ENCODE measurements at places on chromosomes 5 and 9. TPM values are rescaled to one million over a fixed set of nuclear protein-coding genes. Genes with fewer than 3 reads are reported as not detected.
A peak's percentile ranks its signal among the peaks of the same experiment; 100 is the strongest.

SHISAL2B gene
- not detected for total RNA-seq

DCTN3 gene
- total RNA-seq, result 49.0 TPM

FER gene
- total RNA-seq, result 7.5 TPM

TRMO gene
- 37.8 TPM for total RNA-seq

SLC6A3 gene
- not detected for total RNA-seq

ANGPTL2 gene
- total RNA-seq, result 13.8 TPM

BASP1 gene
- total RNA-seq, result 36.4 TPM

SLC6A18 gene
- total RNA-seq, result not detected

FAM153A gene
- total RNA-seq, result 0.48 TPM

CDO1 gene
- total RNA-seq, result 4.4 TPM

DNA sequence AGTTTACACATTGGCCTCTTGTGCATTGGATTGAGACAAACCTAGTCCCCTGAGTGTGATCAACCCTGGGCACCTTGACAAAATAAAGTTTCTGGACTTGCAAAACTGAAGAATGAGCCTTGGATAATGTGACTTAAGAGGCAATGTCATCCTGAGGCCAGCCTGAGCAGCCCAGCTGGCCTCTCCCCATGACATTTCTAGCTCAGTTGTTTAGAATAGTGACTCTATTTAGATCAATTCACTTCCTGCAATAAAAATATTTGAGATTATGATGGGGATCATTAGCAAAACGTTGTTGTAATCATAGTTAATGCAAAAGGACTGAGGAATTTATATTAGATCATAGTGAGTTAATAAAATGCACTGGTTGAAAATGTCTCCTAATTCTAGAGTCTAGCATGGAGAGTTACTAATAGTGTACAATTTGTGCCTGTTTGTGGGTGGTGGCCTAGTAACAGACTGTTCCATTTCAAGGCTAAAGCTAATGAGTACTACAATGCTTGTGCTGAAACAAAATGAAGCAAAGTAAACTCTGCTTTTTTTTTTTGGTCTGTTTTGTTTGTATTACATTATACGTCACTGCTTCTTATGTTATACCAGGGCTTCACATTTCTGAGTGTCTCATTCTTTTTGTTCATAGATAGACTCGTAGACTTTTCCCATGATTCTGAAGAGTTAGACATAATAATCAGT is 10.9 kb upstream of the RHOBTB3 start:
- no peaks in the 10 kb centered on the region for H3K27me3 ChIP-seq
- H3K36me3 ChIP-seq, result no peaks in the 10 kb centered on the region
- no peak overlapping the region for H3K4me3 ChIP-seq
- H3K27ac ChIP-seq, result peak overlapping the region; percentile 27
- peaks cover 43% of the 10 kb centered on the region for H3K4me1 ChIP-seq

DNA sequence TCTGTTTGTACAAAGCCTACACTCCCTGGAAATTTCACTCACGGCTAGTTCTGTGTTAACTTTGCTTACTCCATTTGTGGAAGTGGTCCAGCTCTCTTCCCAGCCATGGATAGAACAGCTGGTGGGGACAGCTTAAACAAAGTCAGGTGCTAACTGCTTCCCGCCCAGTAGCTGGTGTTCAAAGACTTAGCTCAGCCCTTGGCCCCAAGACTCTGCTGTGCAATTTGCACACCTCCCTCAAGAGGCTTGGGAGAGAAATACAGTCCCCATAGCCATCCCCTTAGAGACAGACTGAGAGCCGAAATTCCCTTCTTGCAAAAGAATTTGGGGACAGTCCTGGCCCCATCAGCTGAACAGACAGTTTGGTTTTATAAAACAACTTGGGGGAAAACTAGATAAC is 73.8 kb upstream of the RAI14 start:
- H3K4me1 ChIP-seq, result no peaks in the 10 kb centered on the region
- H3K27ac ChIP-seq, result no peak overlapping the region
- DNase-seq, result no peak
- H3K27me3 ChIP-seq, result no peaks in the 10 kb centered on the region
- H3K36me3 ChIP-seq, result no peaks in the 10 kb centered on the region

GRCh38 chr5:1834022-1834551 is 32.9 kb downstream of the NDUFS6 start:
- no peaks in the 10 kb centered on the region for H3K4me1 ChIP-seq
- no peaks in the 10 kb centered on the region for H3K36me3 ChIP-seq
- H3K27ac ChIP-seq, result no peak overlapping the region
- peaks cover 38% of the 10 kb centered on the region for H3K27me3 ChIP-seq
- no peak for DNase-seq
- no peak overlapping the region for H3K4me3 ChIP-seq

- no peak overlapping the region for H3K27ac ChIP-seq
- no peaks in the 10 kb centered on the region for H3K27me3 ChIP-seq
- DNase-seq, result no peak
- H3K4me1 ChIP-seq, result no peaks in the 10 kb centered on the region
- no peaks in the 10 kb centered on the region for H3K36me3 ChIP-seq
These were observed 102.7 kb downstream of the ADAMTS12 start for GRCh38 chr5:33788922-33789566.

DNA sequence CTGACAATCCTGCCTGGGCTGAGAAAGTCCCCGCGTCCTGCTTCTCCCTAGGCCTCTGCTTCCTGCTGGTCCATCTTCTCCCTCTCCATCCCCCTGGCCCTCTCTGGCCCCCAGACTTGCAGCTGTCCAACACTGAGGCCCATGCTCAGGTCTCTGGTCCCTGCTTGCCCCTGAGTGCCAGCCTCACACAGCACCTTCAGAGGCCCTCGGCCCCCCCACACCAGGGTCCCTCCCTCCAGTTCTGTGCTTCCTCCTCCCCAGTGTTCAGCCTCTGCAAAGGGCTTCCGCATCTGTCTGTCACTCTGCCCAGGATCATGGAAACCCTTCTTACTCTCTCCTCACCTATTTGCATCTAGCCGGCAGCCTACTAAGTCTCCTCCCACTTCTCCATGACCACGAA is 62.4 kb upstream of the CTSL start:
- H3K4me3 ChIP-seq, result no peak overlapping the region
- no peaks in the 10 kb centered on the region for H3K27me3 ChIP-seq
- no peaks in the 10 kb centered on the region for H3K36me3 ChIP-seq
- H3K4me1 ChIP-seq, result no peaks in the 10 kb centered on the region

- H3K27ac ChIP-seq, result no peak overlapping the region
- H3K4me3 ChIP-seq, result no peak overlapping the region
- no peak for DNase-seq
- no peaks in the 10 kb centered on the region for H3K27me3 ChIP-seq
- H3K36me3 ChIP-seq, result no peaks in the 10 kb centered on the region
These were observed 15.7 kb downstream of the CEP72 start for GRCh38 chr5:627840-628239.

DNA sequence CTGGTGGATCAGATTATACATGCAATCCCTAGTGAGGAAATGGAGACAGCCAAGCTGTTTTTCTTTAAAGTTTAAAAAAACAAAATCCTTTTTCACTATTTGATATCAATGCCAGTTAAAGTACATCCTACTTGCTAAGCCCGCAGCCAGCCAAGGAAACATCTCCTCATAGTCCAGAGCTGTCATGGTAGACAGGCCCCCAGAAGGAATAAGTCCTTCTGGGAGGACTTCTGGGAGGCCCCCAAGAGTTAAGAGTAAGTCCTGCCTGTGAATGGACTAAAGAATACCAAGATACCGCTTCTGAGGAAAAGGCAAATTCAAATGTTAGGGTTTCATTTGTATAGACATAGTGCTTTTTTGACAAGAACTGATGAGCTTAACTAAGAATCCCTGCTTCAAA is 38.3 kb downstream of the MOCS2 start:
- H3K4me1 ChIP-seq, result no peaks in the 10 kb centered on the region
- no peak overlapping the region for H3K4me3 ChIP-seq
- no peak for DNase-seq
- no peaks in the 10 kb centered on the region for H3K27me3 ChIP-seq
- H3K27ac ChIP-seq, result no peak overlapping the region
- H3K36me3 ChIP-seq, result no peaks in the 10 kb centered on the region

GRCh38 chr5:148535190-148535589 is 119.1 kb downstream of the HTR4 start:
- H3K27me3 ChIP-seq, result no peaks in the 10 kb centered on the region
- no peak overlapping the region for H3K27ac ChIP-seq
- DNase-seq, result no peak
- H3K4me1 ChIP-seq, result no peaks in the 10 kb centered on the region
- no peak overlapping the region for H3K4me3 ChIP-seq
- no peaks in the 10 kb centered on the region for H3K36me3 ChIP-seq

DNA sequence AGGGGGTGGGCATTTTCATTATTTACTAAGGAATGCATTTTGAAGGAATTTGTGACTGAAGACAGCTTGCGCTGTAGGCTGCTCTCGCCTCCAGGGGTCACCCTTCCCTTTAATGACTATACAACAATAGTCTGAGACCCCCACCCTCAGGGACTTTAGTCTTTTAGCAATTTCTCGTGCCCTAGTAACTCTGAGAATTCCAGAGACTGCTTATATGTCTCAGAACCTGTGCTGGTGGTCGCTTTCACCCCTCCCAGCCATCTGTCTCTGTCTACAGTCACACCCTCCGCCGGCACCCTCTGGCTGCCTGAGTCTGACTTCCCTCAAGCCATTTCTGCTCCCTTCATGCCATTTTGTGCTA is 671.4 kb downstream of the NR2F1-AS1 start:
- H3K27ac ChIP-seq, result no peak overlapping the region
- H3K27me3 ChIP-seq, result no peaks in the 10 kb centered on the region
- no peak overlapping the region for H3K4me3 ChIP-seq
- no peaks in the 10 kb centered on the region for H3K4me1 ChIP-seq
- H3K36me3 ChIP-seq, result no peaks in the 10 kb centered on the region

GRCh38 chr5:111299831-111300432 is 75.7 kb downstream of the CAMK4 start:
- no peaks in the 10 kb centered on the region for H3K4me1 ChIP-seq
- H3K36me3 ChIP-seq, result no peaks in the 10 kb centered on the region
- no peak for DNase-seq
- no peaks in the 10 kb centered on the region for H3K27me3 ChIP-seq

- H3K27me3 ChIP-seq, result no peaks in the 10 kb centered on the region
- no peak for DNase-seq
- no peak overlapping the region for H3K4me3 ChIP-seq
- no peaks in the 10 kb centered on the region for H3K4me1 ChIP-seq
- H3K36me3 ChIP-seq, result no peaks in the 10 kb centered on the region
- H3K27ac ChIP-seq, result no peak overlapping the region
These were observed 254.4 kb upstream of the CDH10 start for GRCh38 chr5:24899180-24899579.

- no peaks in the 10 kb centered on the region for H3K36me3 ChIP-seq
- no peak overlapping the region for H3K4me3 ChIP-seq
- H3K4me1 ChIP-seq, result peaks cover 27% of the 10 kb centered on the region
- no peaks in the 10 kb centered on the region for H3K27me3 ChIP-seq
These were observed 43.4 kb downstream of the NFIB start for GRCh38 chr9:14270358-14271092.

GRCh38 chr9:80720579-80720978 is 968.8 kb downstream of the TLE1 start:
- no peak overlapping the region for H3K27ac ChIP-seq
- DNase-seq, result no peak
- H3K4me1 ChIP-seq, result no peaks in the 10 kb centered on the region
- H3K27me3 ChIP-seq, result no peaks in the 10 kb centered on the region

GRCh38 chr5:64767959-64768357 is 533 bp downstream of the SREK1IP1 start:
- no peaks in the 10 kb centered on the region for H3K27me3 ChIP-seq
- H3K4me1 ChIP-seq, result peaks cover 50% of the 10 kb centered on the region
- H3K36me3 ChIP-seq, result no peaks in the 10 kb centered on the region
- peak overlapping the region; percentile 88 for H3K27ac ChIP-seq
- H3K4me3 ChIP-seq, result peak overlapping the region; percentile 79
- DNase-seq, result peak; percentile 15

DNA sequence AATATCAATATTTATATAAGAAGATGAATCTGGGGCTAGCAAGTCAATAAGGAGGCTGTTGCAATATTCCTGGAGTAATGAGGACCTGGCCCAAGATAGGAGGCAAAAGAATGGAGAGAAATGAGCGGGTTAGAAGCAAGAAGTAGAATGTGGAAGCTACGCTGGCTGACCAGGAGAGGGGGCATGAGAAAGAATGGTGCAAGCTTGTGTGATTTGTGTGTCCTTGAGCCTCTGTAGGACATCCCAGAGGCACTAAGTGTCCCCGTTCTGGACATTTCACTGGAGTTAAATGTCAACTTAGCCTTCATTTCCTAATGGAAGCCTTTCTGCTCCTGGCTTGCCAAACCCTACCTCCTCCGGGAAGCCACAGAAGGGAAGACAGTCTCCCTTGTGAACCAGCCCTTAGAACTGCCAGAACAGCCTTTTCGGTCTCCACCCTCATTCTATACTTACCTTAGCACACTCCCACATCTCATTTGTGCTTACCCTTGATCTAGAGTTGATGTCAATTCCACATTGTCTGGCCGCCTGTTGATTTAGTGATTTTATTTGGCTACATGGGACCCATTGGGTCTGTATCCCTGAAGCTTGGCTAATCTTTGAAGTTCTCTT is 6.7 kb upstream of the PDE6A start:
- DNase-seq, result no peak
- H3K36me3 ChIP-seq, result no peaks in the 10 kb centered on the region
- no peak overlapping the region for H3K27ac ChIP-seq
- peaks cover 18% of the 10 kb centered on the region for H3K4me1 ChIP-seq
- H3K27me3 ChIP-seq, result no peaks in the 10 kb centered on the region

DNA sequence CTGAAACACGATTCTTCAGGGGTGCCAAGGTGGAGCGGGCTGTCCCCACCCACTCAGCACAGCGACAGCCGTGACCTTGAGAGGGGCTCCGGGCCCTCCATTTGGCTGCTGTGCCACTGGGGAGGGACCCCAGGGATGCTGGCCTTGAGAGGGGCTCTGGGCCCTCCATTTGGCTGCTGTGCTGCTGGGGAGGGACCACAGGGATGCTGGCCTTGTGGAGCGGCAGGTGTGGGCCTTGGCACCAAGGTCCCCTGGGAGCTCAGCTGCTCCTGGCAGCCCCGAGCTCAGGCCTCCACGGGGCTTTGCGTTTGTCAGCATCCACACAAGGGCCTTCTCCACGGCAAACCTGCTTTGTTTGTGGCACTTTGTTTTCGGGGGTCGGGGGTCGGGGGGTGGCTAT is 137.6 kb upstream of the LPCAT1 start:
- no peaks in the 10 kb centered on the region for H3K36me3 ChIP-seq
- H3K27me3 ChIP-seq, result peaks cover 61% of the 10 kb centered on the region
- no peak overlapping the region for H3K27ac ChIP-seq

GRCh38 chr9:12916042-12916441 is 141.2 kb downstream of the LURAP1L start:
- H3K36me3 ChIP-seq, result no peaks in the 10 kb centered on the region
- no peaks in the 10 kb centered on the region for H3K4me1 ChIP-seq
- DNase-seq, result no peak
- no peaks in the 10 kb centered on the region for H3K27me3 ChIP-seq

GRCh38 chr5:30436691-30437090 is 756.8 kb upstream of the CDH6 start:
- no peak for DNase-seq
- H3K4me1 ChIP-seq, result no peaks in the 10 kb centered on the region
- H3K36me3 ChIP-seq, result no peaks in the 10 kb centered on the region
- H3K27me3 ChIP-seq, result no peaks in the 10 kb centered on the region
- H3K27ac ChIP-seq, result no peak overlapping the region
- H3K4me3 ChIP-seq, result no peak overlapping the region

DNA sequence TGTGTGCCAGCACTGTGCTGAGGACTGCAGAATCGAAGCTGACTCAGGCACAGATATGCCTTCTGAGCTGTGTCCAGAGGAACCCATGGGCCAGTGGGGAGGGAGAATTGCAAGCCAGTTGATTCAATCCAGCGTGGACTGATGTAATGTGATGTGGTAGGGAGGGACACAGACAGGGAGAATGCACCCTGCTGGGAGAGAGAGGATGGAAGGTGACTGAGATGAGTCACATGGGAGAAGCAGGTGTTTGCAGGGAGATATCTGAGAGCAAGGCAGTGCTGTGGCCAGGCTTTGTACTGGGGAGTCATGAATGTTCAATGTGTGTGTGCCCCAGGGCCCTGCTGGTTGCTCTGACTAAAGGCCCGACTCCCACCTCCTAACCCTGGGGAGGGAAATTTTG is 75.7 kb downstream of the IRX1 start:
- no peaks in the 10 kb centered on the region for H3K27me3 ChIP-seq
- H3K36me3 ChIP-seq, result no peaks in the 10 kb centered on the region
- DNase-seq, result no peak
- no peak overlapping the region for H3K27ac ChIP-seq
- H3K4me1 ChIP-seq, result no peaks in the 10 kb centered on the region

Data from transverse colon (tissue), 4 donors.